ENCODE measurements at places on chromosomes 4 and X.

DNA sequence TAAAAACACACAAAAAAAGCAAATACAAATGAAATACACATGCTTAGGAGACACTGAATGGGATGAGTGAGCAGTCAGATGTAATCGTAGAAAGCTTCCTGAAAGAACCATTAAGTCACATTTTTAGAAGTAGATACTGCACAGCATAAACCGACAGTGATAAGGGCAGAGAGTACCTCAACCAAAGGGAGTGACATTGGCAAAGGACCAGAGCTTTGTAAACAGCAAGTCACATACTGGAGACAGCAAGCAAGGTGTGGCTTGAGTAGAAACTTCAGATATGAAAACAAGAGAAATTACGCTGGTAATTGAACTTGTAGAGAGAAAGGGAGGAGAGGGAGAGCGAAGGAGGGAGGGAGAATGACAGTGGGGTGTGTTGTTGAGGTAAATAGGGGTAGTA lies 92.0 kb downstream of the CHRDL1 start:
- DNase-seq: no peak

DNA sequence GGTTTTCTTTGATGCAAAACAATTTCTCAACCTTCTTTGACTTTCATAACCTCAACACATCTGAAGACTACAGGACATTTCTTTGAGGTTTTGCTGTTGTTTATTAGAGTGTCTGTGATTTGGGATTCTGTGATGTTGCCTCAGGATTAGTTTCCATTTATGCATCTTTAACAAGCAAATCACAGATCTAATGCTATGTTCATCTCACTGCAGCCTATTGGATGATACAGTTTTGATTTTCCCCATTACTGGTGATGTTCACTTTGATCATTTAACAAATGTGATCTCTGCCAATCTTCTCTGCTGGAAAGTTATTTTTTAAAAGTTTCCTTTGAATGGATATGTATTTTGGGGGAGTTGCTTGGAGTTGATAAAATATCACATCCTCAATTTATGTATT lies 624.9 kb upstream of the HS3ST1 start:
- DNase-seq: no peak

DNA sequence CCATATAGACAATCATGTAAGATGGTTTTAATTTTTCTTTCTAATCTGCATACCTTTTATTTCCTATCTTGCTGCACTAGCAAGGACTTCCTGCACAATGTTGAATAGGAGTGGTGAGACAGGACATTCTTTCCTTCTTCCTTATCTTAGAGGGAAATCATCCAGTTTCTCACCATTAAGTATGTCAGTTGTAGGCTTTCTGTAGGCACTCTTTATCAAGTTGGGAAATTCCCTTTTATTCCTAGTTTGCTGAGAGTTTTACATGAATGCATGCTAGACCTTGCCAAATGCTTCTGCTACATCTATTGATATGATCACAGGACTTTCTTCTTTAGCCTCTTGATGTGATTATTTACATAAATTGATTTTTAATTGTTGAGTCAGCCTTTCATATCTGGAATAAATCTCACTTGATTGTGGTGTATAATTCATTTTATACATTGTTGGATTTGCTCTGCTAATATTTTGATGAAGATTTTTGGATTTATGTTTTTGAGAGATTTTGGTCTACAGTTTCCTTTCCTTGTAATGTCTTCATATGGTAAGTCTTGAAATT lies 23.8 kb downstream of the RNF175 start:
- DNase-seq: no peak

- no peak for DNase-seq
These were observed 8.4 kb upstream of the NUP54 start for GRCh38 chr4:76156635-76157034.

DNA sequence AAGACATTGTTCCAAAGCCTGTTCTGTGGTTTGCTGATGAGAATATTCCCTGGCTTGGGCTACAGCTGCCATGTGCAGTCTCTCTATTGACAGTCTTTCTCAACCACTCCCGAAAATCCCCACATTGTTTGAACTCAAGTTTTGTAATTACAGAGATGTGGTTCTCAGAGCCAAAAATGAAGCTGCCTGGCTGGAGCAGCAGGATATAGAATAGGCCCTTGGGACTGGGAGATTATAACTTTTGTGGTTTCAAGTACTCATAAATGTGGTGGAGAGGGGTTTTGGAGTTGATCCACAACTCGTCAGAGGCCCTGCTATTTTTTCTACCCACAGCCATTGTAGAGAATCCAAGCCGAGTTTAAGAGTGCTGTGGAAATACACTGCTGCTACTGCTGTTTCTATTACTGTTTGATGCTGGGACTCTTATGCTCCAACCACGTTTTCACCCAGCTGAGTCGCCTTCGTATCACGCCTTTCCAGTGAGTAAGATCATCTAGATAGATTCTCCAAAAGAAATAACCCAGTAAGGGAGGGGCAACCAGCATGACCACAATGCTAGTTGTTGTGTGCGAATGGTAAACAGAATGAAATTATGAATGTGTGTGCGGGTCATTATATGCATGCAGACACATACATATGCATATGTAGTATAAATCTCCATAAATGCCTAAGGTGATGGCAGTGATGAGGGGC lies 57.1 kb upstream of the ATXN3L start:
- DNase-seq: no peak

Measured in cardiac muscle cell (in vitro differentiated cells and primary cell).